ENCODE measurements at places on chromosomes 1 and 21. TPM values are rescaled to one million over a fixed set of nuclear protein-coding genes. Genes with fewer than 3 reads are reported as not detected.

Gene APOBEC4
- total RNA-seq = not detected

Gene SMPDL3B
- 11.3 TPM for total RNA-seq

GRCh38 chr1:41420860-41421259 lies 59.6 kb downstream of the FOXO6 start:
- H3K4me1 ChIP-seq = no peaks in the 10 kb centered on the region
- no peak overlapping the region for H3K4me3 ChIP-seq
- no peaks in the 10 kb centered on the region for H3K27me3 ChIP-seq
- DNase-seq = no peak
- H3K27ac ChIP-seq = no peak overlapping the region
- H3K36me3 ChIP-seq = no peaks in the 10 kb centered on the region

GRCh38 chr1:165300400-165300903 lies 56.1 kb downstream of the LMX1A start:
- no peak overlapping the region for H3K4me3 ChIP-seq
- no peak overlapping the region for H3K27ac ChIP-seq
- no peak for DNase-seq
- H3K36me3 ChIP-seq = no peaks in the 10 kb centered on the region
- no peaks in the 10 kb centered on the region for H3K27me3 ChIP-seq

DNA sequence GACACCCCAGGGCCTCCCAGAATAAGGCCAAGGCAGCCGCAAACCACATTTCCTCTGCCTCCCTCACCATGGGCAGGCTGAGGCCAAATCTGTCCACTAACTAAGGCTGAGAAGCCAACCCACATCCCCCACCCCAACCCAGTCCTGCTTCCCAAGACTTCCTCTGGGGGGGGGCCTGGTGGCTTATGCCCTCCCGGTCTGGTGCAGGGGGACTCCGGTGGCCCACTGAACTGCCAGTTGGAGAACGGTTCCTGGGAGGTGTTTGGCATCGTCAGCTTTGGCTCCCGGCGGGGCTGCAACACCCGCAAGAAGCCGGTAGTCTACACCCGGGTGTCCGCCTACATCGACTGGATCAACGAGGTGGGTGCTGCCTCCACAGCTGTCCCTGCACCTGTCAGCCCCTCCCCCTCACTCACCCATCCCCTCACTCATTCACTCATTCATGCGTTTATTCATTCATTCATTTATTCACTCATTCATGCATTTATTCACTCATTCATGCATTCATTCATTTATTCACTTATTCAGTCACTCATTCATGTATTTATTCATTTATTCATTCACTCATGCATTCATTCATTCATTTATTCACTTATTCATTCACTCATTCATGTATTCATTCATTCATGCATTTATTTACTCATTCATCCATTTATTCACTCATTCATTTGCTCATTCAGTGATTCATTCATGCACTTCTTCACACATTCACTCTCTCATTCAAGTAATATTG lies 7.3 kb downstream of the CTRC start:
- H3K27me3 ChIP-seq = no peaks in the 10 kb centered on the region
- no peaks in the 10 kb centered on the region for H3K36me3 ChIP-seq
- DNase-seq = no peak
- no peak overlapping the region for H3K27ac ChIP-seq
- no peak overlapping the region for H3K4me3 ChIP-seq
- H3K4me1 ChIP-seq = no peaks in the 10 kb centered on the region

DNA sequence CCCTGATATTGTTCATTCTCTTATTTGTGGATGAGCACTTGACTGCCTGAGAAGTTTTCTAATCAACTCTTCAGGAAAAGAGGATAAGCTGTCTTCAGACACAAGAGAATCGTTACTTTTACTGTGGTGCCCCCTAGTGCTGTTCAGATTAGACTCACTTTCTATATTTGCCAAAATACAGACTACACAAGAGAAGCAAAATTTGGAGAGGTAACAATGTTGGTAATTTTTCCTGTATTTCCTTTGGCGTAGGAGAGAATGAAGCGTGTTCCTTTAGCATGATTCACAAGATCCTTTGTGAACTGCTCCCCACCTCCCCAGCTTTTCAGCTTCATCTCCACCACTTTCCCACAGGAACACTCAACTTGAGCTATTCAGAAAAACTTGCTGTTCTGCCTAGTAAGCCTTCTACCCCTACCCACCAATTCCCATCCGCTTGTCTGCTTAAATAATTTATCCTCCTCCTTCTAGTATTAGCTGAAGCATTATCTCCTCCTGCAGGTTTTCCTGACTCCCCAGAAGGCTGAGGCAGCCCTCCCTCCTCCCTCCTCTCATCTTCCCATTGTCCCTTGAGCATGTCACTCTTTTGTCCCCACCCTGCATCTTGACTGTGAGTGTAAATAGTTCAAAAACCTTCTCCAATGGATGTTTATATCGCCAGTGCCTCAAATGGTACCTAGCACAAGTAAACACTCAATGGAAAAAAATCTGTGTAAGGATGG lies 4.5 kb downstream of the TNFSF4 start:
- no peaks in the 10 kb centered on the region for H3K27me3 ChIP-seq
- no peak for DNase-seq
- no peaks in the 10 kb centered on the region for H3K36me3 ChIP-seq
- no peak overlapping the region for H3K4me3 ChIP-seq
- no peak overlapping the region for H3K27ac ChIP-seq
- H3K4me1 ChIP-seq = no peaks in the 10 kb centered on the region

DNA sequence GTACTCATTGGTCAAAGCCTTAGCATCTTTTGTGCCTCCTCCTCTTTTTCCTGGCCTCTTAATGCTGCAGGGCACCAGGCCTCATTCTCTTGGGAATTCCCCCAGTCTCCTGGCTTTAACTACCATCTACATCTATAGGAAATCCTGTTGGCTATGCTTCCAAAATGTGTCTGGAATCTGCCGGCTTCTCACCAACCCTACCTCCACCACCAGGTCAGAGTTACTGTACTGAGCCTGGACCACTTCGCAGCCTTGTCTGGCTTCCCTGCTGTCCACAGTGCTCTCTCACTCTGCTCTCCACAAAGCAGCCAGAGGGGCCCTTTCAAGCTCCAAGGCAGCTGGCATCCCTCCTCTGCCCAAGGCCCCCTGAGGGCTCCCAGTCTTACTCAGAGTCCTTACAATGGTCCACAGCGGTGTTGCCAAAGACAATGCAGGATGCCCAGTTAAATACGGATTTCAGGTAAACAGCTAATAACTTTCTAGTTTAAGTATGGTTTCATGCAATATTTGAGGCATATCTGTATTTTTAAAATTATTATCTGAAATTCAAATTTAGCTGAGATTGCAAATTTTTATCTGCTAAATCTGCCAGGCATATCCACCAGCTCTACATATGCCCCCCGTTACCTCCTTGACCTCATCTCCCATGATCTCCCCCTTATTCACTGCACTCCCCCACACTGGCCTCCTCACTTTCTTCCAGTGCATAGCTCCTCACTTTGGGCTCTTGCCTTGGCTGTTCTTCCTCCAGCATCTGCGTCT lies 34.5 kb upstream of the FAM163A start:
- no peak overlapping the region for H3K27ac ChIP-seq
- H3K27me3 ChIP-seq = no peaks in the 10 kb centered on the region
- no peak for DNase-seq
- no peak overlapping the region for H3K4me3 ChIP-seq
- H3K36me3 ChIP-seq = no peaks in the 10 kb centered on the region
- H3K4me1 ChIP-seq = peaks cover under 1% of the 10 kb centered on the region

- no peaks in the 10 kb centered on the region for H3K36me3 ChIP-seq
- no peaks in the 10 kb centered on the region for H3K27me3 ChIP-seq
These were observed 2.8 kb upstream of the TEX35 start for GRCh38 chr1:178510155-178510554.

DNA sequence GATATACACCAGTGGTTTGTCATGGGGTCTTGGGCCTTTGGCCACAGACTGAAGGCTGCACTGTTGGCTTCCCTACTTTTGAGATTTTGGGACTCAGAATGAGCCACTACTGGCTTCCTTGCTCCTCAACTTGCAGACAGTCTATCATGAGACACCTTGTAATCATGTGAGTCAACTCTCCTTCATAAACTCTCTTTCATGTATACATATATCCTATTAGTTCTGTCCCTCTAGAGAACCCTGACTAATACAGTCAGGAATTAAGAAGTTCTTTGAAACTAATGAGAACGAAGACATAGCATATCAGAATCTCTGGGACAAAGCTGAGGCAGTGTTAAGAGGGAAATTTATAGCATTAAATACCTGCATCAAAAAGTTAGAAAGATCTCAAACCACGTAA lies 110.8 kb downstream of the SLC5A9 start:
- H3K36me3 ChIP-seq = no peaks in the 10 kb centered on the region
- no peaks in the 10 kb centered on the region for H3K4me1 ChIP-seq
- DNase-seq = no peak
- H3K27me3 ChIP-seq = no peaks in the 10 kb centered on the region
- no peak overlapping the region for H3K4me3 ChIP-seq
